Activated B cell treated with CpG ODN at 0.5 μM for 24 hours (primary cell): ENCODE measurements at places on chromosomes 6 and 20.

GRCh38 chr6:23994013-23994412 is 132.0 kb upstream of the NRSN1 start:
- DNase-seq, result no peak
- H3K36me3 ChIP-seq, result no peaks in the 10 kb centered on the region
- H3K27me3 ChIP-seq, result no peaks in the 10 kb centered on the region

DNA sequence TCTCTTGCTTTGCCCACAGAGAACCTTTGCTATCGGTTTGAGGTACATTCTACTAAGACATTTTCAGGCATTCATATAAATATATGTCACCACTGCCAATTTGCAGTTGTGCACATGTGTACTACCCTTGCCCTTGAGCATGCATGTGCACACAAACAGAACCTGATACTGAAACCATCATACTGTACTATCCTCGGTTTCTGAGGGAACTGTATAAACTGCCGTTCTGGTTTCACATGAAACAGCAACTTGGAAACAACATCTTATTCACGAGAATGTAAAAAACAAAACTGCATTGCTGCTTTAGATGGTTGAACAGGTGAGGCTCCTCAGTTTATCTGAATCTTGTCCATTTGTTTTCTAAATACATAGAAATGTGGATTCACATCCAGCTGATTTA is 151.2 kb upstream of the TMEM170B start:
- H3K36me3 ChIP-seq, result peaks cover 8% of the 10 kb centered on the region
- H3K4me3 ChIP-seq, result peak overlapping the region; percentile 22

- H3K4me1 ChIP-seq, result no peaks in the 10 kb centered on the region
- H3K4me3 ChIP-seq, result no peak overlapping the region
- no peaks in the 10 kb centered on the region for H3K36me3 ChIP-seq
- H3K27me3 ChIP-seq, result no peaks in the 10 kb centered on the region
Observed at GRCh38 chr6:169070506-169071176, 183.0 kb downstream of the THBS2 start.

DNA sequence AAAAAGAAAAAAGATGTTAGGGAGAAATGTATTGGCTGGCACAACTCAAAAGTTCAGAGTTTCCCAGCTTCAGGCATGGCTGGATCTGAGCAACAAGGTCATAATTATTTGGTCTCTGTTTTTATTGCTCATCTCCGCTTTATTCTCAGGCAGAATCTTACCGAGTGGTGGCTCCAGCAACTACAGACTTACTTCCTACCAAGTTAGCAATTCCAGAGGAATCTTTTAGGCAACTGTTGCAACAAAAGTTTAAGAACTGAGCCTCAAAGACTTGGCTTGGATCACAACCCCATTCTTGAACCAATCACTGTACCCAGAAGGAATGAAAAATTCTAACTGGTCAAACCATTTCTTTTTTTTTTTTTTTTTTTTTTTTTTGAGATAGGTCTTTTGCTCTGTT is 35.5 kb upstream of the NCOA3 start:
- H3K36me3 ChIP-seq, result no peaks in the 10 kb centered on the region
- H3K4me3 ChIP-seq, result no peak overlapping the region
- no peaks in the 10 kb centered on the region for H3K27me3 ChIP-seq
- peak overlapping the region; percentile 50 for H3K27ac ChIP-seq

DNA sequence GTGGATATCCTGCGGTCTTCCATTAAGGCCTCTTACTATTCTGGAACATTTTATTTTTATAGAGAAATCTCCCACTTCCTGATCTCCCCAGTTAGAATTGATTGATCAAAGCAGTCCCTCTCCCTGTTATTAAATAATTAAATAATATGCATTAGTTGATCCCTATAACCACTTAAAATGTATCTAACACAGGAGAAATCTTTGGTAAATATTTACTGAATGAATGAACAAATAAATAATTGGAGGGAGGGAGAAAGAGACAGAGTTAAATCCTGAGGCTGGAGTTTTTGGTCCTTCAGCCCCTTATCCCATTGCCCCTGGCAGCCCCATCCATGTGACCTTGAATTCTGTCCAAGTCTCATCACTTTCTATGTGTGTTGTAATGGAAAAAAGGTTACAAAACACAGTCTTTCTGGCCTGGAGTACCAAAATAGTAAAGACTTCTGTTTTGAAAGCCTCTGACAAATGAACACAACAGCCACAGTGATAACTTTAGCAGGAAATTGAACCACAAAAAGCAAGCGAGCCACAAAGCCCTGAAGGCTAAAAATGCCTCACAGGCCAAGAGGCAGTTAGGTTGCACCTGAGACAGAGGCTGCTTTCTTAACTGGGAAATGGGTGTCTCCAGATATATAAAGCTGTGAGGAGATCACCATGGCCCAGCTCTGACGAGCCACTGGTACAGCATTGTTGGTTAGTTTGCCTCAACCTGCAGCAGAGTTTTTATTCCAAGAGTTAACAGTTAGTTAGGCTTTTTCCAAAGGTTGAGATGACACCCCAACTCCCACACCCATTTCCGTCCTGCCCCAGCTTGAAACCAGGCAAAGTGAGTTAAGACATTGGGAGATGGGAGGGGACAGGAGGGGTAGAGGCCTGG is 11.3 kb downstream of the NT5E start:
- H3K27me3 ChIP-seq, result no peaks in the 10 kb centered on the region
- DNase-seq, result no peak
- H3K4me1 ChIP-seq, result peaks cover 93% of the 10 kb centered on the region
- H3K4me3 ChIP-seq, result peak overlapping the region; percentile 12
- H3K36me3 ChIP-seq, result no peaks in the 10 kb centered on the region

- H3K4me1 ChIP-seq, result no peaks in the 10 kb centered on the region
- H3K27ac ChIP-seq, result no peak overlapping the region
- no peak for DNase-seq
- H3K36me3 ChIP-seq, result no peaks in the 10 kb centered on the region
- H3K27me3 ChIP-seq, result no peaks in the 10 kb centered on the region
Observed at GRCh38 chr6:56669041-56669440, 26.4 kb upstream of the DST start.

DNA sequence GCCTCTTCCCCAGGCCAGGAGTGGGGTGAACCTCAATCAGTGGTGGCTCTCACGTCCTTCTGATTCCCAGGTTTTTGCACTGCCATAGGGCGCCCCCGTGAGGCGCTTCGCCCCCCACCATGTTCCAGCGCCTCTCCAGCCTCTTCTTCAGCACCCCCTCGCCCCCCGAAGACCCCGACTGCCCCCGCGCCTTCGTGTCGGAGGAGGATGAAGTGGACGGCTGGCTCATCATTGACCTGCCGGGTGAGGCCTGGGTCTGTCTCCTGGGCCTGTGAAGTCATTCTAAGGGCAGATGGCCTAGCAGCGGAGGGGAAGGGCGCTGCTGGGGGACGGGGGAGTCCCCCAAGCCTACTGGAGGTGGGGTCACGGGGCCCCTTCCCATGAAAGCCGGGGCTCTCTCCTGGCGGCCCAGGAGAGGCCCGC is 4.5 kb downstream of the TP53INP2 start:
- peaks cover 10% of the 10 kb centered on the region for H3K36me3 ChIP-seq
- H3K4me1 ChIP-seq, result peaks cover 21% of the 10 kb centered on the region
- peak overlapping the region; percentile 80 for H3K27ac ChIP-seq
- peak overlapping the region; percentile 88 for H3K4me3 ChIP-seq
- H3K27me3 ChIP-seq, result no peaks in the 10 kb centered on the region
- peak; percentile 63 for DNase-seq

DNA sequence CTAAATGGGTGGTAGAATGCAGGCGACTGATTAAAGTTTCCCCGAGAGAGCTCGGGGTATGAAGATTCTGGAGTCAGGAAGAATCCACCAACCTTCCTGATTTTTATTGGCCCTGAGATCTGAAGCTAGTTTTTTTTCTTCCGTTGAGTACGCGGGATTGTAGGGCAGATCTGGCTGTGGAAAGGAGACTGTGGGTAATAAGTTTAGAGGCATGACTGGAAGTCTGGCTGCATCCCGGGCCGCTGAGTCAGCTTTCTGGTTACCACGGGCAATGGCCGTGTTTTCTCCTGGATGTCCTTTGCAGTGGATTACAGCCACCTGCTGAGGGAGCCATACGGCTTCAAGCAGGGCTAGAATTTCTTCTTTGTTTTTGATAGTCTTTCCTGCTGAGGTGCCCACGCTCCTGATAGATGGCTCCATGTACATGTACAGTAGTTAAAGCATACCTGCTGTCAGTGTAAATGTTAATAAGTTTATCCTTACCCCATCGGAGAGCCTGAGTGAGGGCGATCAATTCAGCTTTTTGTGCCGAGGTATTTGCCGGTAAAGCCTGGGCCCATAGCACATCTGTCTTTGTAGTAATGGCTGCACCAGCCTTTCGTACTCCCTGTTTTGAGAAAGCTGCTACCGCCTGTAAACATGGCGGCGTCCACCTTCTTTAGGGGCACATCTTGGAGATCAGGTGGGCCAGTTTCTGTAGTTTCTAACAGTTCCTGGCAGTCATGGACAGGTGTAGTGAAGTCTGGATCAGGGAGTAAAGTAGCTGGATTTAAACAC is 154.0 kb downstream of the TRIM27 start:
- no peak overlapping the region for H3K27ac ChIP-seq
- no peak overlapping the region for H3K4me3 ChIP-seq
- H3K36me3 ChIP-seq, result no peaks in the 10 kb centered on the region
- peaks cover 3% of the 10 kb centered on the region for H3K4me1 ChIP-seq
- DNase-seq, result no peak

- H3K4me3 ChIP-seq, result no peak overlapping the region
- DNase-seq, result no peak
- H3K27me3 ChIP-seq, result no peaks in the 10 kb centered on the region
- H3K27ac ChIP-seq, result no peak overlapping the region
- peaks cover 14% of the 10 kb centered on the region for H3K4me1 ChIP-seq
Observed at GRCh38 chr6:12232339-12232738, 57.8 kb upstream of the EDN1 start.

DNA sequence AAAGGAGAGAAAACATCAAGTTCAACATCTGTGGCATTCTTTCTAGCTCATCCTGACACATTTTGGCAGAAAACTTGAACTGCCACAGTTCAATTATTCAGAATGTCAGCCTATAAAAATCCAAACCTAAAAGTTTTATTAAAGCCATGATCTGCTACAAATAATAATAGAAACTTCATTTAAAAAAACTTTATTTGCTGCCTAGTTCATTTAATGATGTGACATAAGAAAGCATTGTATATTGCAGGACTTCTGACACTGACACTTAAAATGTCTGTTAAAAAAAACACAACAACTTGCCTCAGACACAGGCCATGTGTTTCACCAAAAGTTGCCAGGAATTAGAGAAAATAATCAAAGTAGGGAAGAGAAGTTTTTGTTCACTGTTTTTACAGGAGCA is 88.3 kb upstream of the HTR1E start:
- H3K36me3 ChIP-seq, result no peaks in the 10 kb centered on the region
- H3K4me3 ChIP-seq, result no peak overlapping the region
- no peak for DNase-seq
- H3K27me3 ChIP-seq, result peaks cover 4% of the 10 kb centered on the region
- no peaks in the 10 kb centered on the region for H3K4me1 ChIP-seq

DNA sequence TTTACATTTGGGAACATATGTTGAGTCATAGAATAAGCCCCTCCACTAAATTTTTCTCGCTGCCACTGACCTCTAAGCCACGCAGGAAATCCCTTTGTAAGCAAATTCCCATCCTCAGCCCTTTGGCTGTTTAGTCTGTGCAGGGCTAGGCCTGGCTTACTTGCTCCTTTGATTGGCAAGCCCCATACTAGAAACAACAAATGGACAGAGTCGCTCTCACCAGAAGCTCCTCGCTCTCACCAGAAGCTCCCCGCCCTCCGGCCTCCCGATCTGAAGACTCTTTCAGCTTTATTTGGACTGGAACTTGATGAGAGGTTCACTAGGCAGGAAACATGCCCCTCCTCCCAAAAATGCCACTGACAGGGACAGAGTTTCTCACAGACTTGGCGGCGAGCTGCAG is 149.2 kb upstream of the EXOC2 start:
- H3K4me1 ChIP-seq, result peaks cover 1% of the 10 kb centered on the region
- no peak overlapping the region for H3K27ac ChIP-seq
- DNase-seq, result no peak
- H3K36me3 ChIP-seq, result no peaks in the 10 kb centered on the region
- H3K27me3 ChIP-seq, result peaks cover 24% of the 10 kb centered on the region
- H3K4me3 ChIP-seq, result no peak overlapping the region

DNA sequence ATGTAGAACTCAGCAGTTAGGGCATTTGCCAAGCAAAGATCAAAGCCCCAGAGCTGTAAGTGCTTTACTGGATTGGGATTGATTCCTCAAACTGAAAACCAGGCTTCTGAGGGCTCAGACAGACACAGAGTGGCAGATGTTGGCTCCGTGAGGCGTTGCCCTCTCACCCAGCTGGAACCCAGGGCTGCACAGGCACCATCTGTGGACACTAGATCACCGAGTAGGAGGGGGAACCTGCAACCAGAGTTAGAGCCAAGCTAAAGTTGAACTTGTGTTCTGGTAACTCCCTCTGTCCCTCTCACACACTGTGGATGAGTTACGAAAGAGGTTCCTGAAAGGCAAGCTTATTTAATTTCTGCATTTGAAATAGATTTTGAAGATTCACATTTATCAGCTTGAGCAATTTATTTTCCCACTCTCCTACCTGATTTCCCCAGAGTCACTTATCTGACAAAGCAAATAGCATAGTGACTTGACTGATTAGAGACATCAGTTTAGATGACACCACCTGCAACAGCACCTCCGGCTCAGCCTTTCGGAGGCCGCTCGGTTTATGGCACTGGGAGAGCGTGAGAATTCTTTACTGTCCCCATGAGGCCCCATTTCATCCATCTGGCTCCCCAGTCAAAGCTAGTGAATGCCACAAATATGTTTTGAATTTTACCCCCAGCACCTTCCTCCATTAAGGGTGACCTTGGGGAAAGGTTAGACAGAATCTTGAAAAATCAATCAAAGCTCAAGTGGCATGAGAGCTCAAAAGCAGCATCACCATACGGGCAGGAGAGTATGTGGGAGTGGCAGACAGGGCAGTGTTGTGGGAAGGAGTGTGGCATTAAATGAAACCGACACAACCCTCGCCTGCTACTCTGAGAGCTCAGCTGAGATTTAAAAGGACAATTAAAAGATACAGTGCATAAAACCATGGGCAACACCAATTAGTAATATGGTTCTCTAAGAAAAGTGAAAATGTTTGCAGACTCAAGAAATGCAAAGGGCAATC is 48.5 kb downstream of the RPF2 start:
- no peaks in the 10 kb centered on the region for H3K4me1 ChIP-seq
- H3K36me3 ChIP-seq, result peaks cover 24% of the 10 kb centered on the region
- H3K27me3 ChIP-seq, result no peaks in the 10 kb centered on the region

GRCh38 chr6:163438940-163439335 is 24.4 kb downstream of the QKI start:
- no peak overlapping the region for H3K27ac ChIP-seq
- no peaks in the 10 kb centered on the region for H3K27me3 ChIP-seq
- no peak for DNase-seq
- peaks cover 62% of the 10 kb centered on the region for H3K4me1 ChIP-seq
- no peaks in the 10 kb centered on the region for H3K36me3 ChIP-seq
- no peak overlapping the region for H3K4me3 ChIP-seq
